ENCODE measurements at places on chromosomes 5 and 9.

DNA sequence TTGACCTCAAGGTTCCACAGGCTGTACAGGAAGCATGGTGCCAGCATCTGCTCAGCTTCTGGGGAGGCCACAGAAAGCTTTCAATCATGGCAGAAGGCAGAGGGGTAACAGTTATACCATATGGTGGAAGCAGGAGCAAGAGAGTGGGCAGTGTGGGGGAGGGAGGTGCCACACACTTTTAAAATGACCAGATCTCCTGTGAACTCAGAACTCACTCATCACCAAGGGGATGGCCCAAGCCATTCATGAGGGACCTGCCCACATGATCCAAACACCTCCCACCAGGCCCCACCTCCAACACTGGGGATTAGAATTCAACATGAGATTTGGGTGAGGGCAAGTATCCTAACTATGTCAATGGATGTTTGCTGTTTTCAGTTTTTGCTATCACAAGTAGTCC, 16.2 kb downstream of the CYFIP2 start:
- DNase-seq = no peak

GRCh38 chr5:22693121-22693520, 160.0 kb downstream of the CDH12 start:
- no peak for DNase-seq

- DNase-seq = no peak
These were observed 602.7 kb upstream of the SEMA6A start for GRCh38 chr5:117177302-117177701.

DNA sequence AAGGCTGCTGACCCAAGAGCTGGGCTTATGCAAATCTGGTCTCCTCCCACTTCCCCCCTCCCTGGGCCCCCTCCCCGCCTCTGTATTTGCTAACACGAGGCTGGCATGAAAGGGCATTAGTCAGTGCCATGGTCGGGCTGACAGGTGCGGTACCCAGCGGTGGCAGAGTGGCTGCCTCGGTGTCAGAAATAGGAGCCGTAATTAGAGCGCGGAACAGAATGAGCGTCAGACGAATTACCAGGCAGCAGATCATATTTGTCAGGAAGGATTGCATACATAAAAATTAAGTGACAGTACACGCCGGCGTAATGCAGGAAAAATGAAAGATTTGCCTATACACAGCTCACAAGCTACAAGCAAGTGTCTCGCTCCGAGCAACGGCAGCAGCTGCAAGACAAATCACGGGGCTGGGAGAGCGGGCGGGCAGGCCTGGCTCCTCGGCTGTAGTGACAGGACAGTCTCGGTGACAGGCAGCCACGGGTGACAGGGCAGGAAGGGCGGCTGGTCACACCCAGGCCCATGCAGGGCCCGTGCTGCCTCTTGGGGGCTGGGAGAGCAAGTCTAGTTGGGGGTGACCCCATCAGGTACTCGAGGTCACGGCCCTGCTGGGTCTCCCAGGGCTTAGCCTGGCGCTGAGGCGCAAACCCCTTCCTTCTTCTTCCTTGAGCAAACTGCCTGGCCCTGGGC, 72.4 kb downstream of the NEK6 start:
- DNase-seq = no peak

DNA sequence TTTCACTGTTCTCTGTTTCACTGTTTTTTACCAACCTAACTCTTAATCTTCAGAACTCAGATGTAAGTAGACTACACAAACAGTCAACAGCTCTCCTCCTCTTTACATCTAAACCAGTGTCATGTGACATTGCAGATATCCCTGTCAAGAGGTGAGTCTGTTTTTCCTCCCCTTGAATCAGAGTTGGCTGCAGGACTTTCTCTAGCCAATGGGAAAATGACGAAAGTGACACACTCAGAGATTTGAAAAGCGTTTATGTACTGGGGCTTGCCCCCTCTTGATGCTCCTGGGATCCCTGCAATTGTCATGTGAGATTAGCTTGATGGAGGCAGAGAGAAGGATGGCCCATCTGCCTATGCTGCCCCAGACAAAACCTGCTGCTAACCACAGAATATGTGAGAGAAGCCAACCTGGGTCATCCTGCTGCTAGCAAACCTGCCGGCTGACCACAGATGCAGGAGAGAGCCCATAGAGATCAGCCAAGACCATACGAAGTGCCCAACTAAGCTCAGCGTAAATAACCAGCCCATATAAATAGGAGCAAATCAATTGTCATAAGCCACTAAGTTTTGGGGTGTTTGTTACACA, 111.1 kb downstream of the ASTN2 start:
- no peak for DNase-seq

- no peak for DNase-seq
These were observed 413 bp upstream of the OXCT1 start for GRCh38 chr5:41870627-41871048.

All from NCI-H1436 treated with DMSO at 0.1 percent for 48 hours (cell line).